ENCODE measurements at places on chromosomes 7 and 10.
A peak's percentile ranks its signal among the peaks of the same experiment; 100 is the strongest.

GRCh38 chr10:78866731-78867554, 201.8 kb upstream of the ZMIZ1 start:
- DNase-seq: peak; percentile 0

DNA sequence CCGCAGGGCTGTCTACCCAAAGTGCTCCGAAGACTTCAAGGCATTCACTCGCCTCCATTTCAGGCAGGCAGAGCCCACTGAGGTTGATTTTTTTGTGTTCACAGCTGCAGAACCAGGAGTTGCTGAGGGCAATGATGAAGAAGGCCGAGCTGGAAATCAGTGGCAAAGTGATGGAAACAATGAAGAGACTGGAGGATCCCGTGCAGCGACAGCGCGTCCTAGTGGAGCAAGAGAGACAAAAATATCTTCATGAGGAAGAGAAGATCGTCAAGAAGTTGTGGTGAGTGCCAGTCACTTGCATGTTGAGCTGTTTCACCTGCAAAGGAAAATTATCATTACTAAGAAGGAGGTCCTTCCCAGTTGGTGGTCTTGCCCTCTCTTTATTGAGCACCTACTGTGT, 210.5 kb downstream of the ARHGAP21 start:
- no peak for DNase-seq

DNA sequence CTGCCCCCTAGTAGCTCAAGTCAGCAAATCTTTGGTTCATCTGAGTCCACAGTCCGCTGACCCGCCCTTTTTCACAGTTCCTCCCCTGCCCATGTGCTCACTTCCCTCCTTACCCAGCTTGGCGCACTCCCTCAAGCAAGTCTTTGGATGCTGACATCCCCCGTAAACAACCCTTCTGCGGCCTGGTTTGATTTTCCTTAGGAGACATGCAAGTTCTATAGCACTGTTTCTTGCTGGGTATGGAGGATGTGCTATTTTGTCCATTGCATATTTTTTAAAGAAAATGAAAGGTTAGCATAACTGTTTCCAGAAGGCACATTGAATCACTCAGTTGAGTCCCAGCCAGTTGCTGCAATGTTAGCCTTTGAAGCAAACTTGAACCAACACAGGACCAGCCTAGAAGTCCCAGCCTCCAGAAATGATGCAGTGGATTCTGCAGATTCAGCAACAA, 38.2 kb downstream of the HTRA1 start:
- DNase-seq: no peak

- no peak for DNase-seq
These were observed 7.1 kb downstream of the ASNS start for GRCh38 chr7:97865104-97865503.

DNA sequence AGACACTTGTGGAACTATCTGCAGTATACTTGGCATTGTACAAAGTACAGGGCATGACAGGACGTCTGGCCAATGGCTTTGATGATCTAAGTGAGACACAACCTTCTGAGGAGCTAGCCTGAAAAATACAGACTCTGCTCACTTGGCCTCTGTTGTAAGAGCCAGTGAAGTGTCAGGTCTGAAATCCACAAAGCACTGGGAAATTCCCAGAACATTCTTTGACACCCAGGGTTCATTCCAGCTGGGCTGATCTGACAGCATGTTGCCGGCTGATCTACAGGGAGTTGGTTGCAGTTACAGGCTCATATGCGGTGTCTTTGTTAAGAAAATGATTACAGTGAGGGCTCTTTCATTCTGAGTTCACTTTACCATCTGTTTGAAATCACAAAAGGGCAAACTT, 354.6 kb downstream of the PHF14 start:
- DNase-seq: no peak

DNA sequence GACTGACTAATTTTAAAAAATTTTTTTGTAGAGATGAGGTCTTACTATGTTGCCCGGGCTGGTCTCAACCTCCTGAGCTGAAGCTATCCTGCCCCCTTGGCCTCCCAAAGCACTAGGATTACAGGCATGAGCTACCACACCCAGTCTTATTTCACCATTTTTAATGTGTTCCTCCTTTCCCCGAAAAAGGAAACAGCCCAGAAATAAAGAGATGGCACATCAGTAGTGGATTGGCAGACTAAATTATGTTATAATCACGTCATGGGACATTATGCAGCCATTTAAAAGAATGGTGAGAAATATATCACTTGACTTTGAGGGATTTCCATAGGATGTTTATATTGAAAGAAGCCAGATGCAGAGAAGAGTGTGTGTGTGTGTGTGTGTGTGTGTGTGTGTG, 40.5 kb downstream of the CAPZA2 start:
- no peak for DNase-seq

- no peak for DNase-seq
These were observed 92.2 kb downstream of the GRK5 start for GRCh38 chr10:119299531-119299930.
